Tongue (tissue), 3 donors: ENCODE measurements at places on chromosomes 5 and 9.

GRCh38 chr9:122453677-122454135, 24.0 kb downstream of the OR1J1 start:
- DNase-seq, result no peak

DNA sequence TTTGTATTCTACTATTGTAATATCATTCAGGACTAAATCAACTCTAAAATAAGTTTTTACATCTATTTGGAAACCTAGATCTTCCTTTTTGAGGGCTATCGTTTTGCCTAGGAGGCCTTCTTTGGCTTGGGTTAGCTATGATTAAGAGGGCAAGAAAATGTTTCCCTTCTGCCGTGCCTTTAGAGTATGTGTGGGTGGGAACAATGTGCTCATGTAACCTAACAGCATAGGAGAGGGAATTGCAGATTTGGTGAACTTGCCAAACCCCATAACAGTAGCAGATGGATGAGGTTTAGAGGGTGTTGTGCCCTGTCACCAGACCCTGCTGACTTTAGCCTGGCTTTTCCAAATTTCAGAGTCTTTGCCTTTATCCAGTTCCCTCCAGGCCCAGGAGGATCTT, 339.0 kb downstream of the ADGRV1 start:
- no peak for DNase-seq

DNA sequence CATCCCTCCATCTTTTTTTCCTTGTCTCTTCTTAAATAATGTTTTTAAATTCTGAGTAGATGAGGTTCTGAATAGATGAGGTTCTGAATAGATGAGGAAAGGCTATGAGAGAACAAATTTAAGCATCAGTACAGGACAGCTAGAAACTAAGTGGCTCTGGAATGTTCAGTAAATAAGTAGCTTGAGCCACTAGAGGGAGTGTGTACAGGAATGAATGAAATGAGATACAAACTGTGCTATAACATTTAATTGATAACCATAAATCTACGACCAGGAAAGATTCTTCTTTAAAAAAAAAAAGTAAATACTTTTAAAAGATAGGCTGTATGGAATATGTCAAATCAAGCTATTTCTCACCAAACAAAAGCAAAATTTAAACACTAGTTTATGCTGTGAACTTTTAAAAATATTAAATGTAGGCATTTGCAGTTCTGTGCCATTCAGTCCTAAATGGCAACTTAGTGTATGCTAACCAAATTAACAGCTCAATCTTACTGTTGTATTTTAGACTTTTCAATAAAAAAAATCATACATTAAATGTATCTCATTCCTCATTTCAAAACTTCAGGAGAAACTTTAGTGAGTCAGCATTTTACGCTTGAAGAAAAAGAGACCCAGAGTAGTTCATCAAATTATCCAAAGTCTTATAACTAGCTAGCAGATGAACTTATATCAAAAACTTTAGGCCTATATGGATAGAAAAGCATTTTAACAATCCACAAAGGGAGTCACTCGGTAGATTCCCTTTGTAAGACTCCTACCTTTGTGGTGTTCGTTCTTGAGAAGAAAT, 70.4 kb upstream of the SNX2 start:
- DNase-seq, result peak; percentile 59

DNA sequence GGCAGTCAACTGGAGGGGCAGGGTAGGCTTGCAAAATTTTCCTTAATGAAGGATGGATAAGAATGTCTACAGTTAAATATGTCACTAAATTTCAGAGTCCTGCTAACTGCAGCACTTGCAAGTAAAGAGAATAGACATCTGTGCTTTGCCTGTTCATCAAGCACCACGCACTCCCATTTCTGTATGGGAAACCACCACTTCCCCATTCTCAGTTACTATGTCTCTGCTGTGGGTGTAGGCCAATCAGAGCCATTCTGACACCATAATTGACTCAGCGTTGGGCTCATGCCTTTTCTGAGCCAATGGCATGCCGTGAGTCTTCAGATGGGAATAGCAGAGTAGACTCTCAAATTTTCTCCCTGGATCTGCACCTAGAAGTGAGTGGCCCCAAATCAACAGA, 247.5 kb downstream of the GABRB2 start:
- no peak for DNase-seq

DNA sequence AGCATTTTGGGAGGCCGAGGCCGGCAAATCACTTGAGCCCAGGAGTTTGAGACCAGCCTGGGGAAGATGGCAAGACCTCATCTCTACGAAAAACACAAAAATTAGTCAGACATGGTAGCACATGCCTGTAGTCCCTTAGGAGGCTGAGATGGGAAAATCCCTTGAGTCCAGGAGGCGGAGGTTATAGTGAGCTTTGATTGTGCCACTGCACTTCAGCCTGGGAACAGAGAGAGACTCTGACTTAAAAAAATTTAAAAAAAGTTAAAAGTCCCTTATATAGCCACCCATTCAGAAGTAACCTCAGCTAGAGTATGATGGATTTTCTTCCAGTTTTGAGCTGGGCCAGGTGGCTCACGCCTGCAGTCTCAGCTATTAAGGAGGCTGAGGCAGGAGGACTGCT, 72.4 kb downstream of the UGCG start:
- DNase-seq, result no peak

GRCh38 chr5:125657936-125658335, 765.3 kb upstream of the GRAMD2B start:
- DNase-seq, result peak; percentile 25

DNA sequence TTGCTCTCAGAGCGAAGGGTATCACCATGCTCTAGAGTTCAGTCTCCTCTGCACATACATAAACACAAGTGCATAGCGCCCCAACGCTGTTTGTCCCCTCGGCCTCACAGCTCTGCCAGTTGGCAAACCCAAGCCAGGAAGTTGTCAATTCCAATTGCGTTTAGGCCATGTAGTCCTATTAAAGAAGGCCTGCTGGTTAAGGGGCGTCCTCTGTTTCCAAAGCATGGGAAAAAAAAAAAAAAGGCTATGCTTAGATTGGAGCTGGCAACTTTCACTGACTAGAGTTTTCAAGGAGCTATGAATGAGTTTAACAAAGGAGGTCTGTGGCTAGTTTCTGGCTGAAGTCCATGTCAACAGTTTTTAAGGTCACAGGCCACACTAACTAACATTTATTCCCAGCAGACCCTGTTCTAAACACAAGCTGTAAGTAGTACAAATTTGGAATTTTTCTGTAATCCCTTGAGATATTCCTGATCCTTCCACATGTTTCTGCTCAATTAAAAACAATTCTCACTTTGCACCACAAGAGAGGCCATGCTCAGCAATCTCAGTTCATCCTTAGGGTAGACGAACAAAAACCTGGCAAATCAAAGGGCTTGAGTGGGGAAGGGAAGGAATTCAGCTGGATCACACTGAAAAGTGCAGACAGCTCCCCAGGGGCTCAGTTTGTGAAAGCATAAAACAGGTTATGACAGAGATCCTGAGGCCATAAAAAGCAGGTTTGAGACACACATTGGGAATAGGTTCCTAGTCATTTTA, 187.7 kb downstream of the DENND1A start:
- peak; percentile 80 for DNase-seq

- DNase-seq, result no peak
Observed at GRCh38 chr9:106334081-106334480, 528.9 kb upstream of the ZNF462 start.

DNA sequence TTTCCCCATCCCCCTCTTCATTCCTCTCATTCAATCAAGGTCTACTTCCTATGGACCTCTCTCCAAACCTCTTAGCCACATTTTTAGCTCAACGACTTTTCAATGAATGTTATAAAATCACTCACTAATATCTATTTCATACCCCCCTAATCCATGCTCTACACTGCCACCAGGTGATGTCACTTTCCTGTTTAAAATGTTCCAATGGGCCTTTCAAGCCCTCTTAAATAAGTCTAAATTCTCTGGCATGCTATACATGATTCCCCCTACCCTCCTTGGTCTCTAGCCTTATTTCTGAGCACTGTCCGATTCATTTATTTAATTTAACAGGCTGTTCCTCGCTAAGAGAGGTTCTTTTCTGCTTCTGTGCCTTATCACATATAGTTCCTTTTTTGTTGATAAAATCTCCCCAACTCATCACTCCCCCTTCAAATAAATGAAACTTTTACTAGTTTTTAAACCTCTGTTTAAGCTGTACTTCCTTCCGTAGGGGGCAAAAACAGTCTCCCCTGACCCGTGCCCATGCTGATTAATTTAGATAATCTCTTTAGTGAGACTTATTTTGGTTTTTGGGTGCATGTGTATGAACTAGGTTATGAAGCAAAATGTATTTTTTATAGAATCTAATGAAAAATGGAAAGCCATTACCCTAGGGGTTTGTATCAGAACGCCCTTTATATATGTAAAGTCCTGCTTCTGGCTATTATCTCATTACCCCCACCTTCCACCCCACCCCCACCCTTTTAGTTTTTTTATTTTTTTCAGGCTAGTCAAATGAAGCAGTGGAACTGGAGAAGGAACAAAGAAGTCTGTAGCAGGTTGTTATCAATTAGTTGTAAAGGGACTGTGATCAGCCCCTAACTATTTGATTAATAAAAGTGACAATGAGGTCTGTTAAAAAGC, 9.0 kb downstream of the ABHD17B start:
- no peak for DNase-seq

- DNase-seq, result no peak
Observed at GRCh38 chr5:136730426-136730825, 365.1 kb upstream of the TRPC7 start.

DNA sequence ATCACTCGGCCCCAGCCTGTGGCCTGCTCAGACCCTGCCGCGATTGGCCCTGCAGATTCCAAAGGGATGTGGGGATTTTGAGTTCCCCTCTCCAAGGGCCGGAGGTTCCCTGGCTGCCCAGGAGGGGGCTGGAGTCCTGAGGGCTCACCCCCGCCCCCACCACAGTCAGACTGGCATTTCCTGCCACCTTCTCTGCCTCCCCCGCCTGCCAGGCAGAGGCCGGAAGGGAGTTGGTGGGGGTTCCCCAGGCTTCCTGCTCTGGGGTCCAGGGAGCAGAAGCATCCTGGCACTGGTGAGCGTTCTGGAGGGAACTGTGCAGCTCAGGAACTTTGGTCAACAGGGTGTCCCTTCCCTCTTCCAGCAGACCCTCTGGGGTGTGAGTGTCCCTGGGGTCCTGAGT, 70.6 kb downstream of the RXRA start:
- DNase-seq, result no peak

GRCh38 chr5:127299678-127300077, 9.1 kb downstream of the MEGF10 start:
- DNase-seq, result no peak
